ENCODE measurements at places on chromosomes 4 and X.

DNA sequence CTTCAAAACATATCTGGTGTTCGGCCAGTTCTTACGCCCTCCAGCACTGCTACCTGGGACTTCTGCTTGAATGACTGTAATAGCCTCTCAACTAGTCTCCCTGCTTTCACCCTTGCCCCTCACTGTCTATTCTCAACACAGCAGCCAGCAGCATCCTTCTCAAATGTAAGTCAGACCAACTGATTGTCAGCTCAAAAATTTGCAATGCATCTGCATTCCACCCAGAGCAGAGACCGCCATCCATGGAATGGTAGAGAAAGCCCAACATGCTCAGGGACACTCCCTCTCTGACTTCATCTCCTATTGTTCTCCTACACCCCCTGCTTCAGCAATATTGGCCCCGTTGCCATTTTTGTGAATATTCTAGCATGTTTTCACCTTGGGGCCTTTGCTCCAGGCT, 5.9 kb downstream of the TLR7 start:
- no peak for DNase-seq

DNA sequence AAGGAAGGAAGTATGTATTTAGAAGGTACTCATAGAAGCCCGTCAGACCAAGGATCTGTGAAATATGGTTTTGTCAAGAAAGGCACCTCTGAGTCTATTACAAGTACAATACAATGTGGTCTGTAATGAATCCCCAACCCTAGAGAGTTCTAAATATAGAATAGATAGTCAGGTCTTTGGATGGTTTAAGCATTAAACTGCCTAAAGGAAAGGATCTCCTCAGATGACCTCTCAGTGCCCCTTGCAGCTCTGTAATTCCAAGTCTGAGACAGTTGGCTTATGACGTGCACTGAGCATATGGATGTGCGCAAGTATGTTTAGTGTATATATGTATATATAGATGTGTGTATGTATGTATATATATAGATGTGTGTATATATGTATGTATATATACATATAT, 62.0 kb downstream of the CCSER1 start:
- no peak for DNase-seq

- DNase-seq: no peak
These were observed 38.0 kb downstream of the ELF4 start for GRCh38 chrX:130072345-130072740.

GRCh38 chr4:147863111-147863747, 131.3 kb downstream of the ARHGAP10 start:
- no peak for DNase-seq

- no peak for DNase-seq
These were observed 203.1 kb downstream of the SLC7A11 start for GRCh38 chr4:138039010-138039409.

GRCh38 chrX:9847071-9847470, 60.8 kb downstream of the SHROOM2 start:
- DNase-seq: no peak

GRCh38 chr4:109994415-109994827, 81.7 kb downstream of the EGF start:
- no peak for DNase-seq

GRCh38 chr4:100790836-100791615, 273.2 kb upstream of the EMCN start:
- DNase-seq: no peak

GRCh38 chr4:40720916-40721315, 28.8 kb upstream of the NSUN7 start:
- DNase-seq: no peak

GRCh38 chr4:26377328-26378311, 56.8 kb downstream of the RBPJ start:
- DNase-seq: no peak

GRCh38 chr4:6250235-6250983, 19.2 kb upstream of the WFS1 start:
- no peak for DNase-seq

GRCh38 chr4:94238160-94238559, 30.5 kb downstream of the SMARCAD1 start:
- no peak for DNase-seq

DNA sequence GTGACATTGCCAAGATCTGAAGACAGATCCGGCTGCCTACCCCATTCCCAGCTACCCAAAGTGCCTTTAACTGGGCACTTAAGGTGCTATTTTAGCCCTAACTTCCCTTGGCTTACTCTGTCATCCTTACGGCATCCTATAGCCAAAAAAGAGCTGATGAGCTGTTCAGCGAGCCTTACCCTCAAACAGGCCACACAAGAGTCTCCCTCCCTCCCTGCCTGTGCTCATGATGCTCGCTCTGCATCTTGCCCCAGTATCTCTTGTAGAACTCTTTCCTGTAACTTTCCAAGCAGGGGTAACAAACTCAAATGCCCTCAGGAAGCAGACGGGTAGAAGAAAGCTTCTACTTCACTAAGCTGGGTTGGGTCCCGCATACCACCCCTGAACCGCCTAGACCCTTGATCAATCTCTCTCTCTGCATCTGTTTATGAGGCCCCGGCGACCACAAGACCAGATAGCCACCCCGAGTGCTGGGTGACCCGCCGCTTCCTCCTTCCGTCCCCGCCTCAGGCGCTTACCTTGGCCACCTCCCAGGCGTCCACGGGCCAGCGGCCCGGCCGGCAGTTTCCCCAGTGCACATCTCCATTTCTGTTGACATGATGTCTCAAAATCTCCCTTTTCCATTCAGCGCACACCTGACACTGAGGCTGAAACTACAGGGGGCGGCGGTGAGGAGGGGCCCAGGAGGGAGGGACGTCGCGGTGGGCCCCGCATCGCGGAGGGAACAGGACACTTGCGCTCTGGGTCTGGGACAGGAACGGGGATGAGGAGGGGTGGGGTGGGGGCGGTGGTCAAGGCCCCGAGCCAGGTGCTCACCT, 663 bp downstream of the CXorf38 start:
- no peak for DNase-seq

GRCh38 chr4:138938366-138938690, 77.3 kb upstream of the NOCT start:
- no peak for DNase-seq

DNA sequence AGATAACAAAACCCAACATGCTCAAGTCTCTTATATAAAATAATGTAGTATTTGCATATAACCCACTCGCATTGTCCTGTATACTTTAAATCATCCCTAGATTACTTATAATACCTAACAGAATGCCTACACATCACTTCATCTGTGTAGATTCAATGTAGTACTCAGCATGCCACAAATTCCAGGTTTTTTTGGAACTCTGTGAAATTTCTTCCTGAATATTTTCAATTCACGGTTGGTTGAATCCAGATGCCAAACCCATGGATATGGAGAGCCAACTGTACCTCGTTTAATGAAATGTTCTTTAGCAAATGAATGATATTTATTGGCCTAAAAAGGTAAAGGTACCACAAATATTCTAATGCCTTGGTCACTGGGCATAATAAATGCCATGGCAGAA, 24.8 kb downstream of the CCNI start:
- no peak for DNase-seq

DNA sequence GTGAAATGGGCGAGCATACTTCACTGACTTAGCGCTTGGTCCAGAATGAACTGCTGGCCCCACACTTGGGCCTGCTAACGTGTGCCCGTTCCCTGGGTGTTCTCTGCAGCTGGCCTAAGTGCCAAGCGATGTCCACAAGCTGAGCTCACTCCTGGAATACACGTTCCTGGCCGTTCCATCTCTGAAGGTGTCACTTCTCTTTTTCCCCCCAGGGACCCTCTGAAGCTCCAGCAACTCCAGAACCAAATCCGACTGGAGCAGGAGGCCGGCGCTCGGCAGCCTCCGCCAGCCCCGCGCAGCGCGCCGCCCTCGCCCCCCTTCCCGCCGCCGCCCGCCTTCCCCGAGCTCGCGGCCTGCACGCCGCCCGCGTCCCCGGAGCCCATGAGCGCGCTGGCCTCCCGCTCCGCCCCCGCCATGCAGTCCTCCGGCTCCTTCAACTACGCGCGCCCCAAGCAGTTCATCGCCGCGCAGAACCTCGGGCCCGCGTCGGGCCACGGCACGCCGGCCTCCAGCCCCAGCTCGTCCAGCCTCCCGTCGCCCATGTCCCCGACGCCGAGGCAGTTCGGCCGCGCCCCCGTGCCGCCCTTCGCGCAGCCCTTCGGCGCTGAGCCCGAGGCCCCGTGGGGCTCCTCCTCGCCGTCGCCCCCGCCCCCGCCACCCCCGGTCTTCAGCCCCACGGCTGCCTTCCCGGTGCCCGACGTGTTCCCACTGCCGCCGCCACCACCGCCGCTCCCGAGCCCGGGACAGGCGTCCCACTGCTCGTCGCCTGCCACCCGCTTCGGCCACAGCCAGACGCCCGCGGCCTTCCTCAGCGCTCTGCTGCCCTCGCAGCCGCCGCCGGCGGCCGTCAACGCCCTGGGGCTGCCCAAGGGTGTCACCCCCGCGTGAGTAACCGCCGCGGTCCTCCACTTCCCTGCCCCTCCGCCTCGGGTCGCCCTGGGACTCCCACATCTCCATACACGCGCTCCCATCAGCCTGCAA, 132.3 kb downstream of the CBR4 start:
- no peak for DNase-seq

- DNase-seq: no peak
These were observed 173.9 kb downstream of the RTL9 start for GRCh38 chrX:110532581-110532931.

DNA sequence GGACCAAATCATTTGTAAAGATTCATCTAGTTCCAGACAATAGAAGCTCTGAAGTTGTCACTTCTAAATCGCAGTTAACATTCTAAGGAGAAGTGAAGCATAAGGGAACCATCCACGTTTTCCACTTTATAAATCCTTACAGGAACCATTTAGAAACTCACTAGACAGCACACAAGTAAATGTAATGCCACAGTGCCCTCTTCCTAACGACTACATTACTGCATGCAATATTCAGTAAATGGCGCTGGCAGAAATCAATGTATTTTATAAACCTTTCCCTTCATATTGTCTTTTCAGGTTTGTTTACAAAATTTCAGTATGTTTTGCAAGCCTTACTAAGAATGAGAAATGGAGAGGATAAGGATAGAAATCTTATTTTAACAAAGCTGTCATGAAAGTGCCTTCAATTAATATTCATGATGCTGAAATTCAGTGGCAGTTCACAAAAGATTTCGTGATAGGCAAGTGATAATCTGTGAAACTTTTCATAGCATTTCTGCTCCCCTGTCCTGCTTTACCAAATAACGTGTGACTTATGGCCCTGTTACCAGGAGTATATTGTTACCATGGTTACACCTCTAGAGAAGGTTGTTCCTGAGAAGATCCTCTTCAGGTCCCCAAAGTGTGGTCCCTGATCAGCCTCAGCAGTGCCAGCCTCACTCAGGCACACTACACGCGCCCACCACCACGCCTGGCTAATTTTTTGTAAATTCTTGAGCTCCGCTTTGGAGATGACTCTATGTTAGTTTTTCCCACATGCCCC, 54.2 kb downstream of the TMA16 start:
- DNase-seq: no peak

- no peak for DNase-seq
These were observed 7.2 kb downstream of the TBC1D14 start for GRCh38 chr4:6916587-6917460.

DNA sequence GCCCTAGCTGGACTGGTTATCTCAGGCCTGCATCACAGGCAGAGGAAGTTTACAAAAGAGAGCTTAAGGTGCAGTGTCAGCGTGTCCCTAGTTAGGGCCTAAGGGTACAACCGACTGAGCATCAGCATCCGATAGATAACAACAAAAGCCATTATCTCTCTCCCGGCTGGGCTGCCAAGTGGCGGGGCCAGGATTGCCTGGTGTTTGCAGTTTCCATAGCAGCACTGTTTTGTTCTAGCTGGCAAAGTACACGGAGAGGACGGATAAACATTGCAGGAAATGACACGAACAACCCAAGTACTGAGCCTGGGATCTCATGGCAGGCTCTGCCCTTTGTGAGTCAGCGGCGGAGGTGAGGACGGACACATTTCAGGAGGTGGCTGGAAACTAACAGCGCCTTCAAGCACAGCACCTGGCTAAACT, 104.7 kb upstream of the NOCT start:
- no peak for DNase-seq

GRCh38 chr4:86600007-86600653, 6.0 kb downstream of the PTPN13 start:
- DNase-seq: no peak

GRCh38 chr4:13601048-13601447, 26.5 kb downstream of the BOD1L1 start:
- no peak for DNase-seq

DNA sequence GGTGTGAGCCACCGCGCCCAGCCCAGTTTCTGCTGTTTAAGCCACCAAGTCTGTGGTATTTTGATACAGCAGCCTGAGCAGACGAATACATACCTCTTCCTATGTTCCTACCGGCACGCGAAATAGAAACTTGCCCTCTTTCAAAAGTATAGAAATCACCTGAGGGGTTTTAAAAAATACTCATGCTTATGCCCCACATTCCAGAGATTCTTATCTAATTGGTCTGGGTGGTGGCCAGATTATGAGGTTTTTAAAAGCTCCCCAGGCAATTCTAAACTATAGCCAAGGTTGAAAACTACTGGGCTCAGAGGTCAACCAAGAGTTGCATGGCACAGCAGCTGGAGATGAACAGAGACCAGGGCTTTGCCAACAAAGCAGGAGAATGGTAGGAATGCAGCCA, 24.9 kb upstream of the HUWE1 start:
- no peak for DNase-seq

- no peak for DNase-seq
These were observed 147.2 kb upstream of the DKK2 start for GRCh38 chr4:107183155-107183774.

Data from stimulated activated CD4-positive, alpha-beta T cell treated with anti-CD3 and anti-CD28 coated beads, Interleukin-1b, Interleukin-23, amount 100 ng/mL, for 1 hour (primary cell).